ENCODE measurements at places on chromosomes 1 and 21.

DNA sequence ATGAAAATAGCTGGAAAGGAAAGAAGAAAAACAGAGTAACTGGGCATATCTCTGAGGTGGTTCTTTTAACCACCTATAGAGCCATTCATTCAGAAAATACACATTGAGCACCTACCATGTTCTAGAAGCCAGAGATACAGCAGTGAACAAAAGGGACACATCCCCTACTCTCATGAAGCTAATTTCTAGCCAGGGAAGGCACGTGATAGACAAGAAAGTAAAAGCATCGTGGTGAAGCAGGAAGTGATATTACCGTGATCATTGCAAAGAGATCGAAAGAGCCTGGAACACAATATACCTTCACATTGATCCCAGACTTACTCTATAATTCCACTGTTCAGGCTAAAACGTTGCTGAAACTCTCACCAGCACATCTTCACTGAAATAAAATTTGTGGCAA, 76.0 kb downstream of the TIAM1 start:
- no peak for DNase-seq

GRCh38 chr1:150808846-150809245, 786 bp upstream of the CTSK start:
- DNase-seq: no peak

GRCh38 chr1:23916209-23917131, 3.3 kb upstream of the CNR2 start:
- peak; percentile 21 for DNase-seq

DNA sequence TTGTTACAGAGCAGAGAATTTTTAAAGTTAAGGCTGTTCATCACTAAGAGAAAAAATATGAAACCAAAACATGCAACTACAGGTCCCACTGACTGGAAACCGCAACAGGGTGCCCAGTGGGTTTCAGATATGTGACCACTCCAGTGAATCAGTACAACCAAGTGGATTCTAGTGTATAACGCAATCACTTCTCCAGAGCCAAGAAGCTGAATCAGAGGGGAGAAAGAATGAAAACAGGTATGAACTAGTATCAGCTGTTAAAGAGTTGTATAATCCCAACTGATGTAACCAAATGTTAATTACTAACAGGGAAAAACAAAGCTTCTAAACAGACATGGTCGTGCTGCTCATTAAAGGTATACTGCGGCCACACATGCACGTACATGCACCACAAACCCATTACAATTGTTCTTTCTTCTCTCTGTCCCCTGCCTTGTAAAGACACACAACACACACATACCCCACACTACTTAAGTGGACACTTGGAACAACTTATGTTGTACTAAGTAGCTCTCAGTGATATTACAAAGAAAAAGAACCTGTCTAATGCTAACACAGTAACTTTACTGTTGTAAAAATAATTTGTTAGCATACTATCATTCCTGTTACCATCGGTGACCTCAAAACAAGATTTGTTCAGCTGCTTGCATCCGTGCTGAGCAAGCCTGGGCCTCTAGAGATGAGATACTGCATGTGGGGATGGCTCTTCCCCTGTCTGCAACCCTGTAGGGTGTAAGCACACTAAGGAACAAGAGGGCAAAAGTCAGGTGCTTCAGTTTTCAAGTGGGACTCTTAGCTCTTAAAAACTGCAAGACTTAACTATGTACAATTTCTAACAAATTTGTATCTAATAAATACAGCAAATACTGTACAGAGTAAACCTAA, 74.2 kb downstream of the PTPN14 start:
- DNase-seq: no peak

- DNase-seq: no peak
Measured at GRCh38 chr1:226831953-226832352, 38.5 kb upstream of the PSEN2 start.

DNA sequence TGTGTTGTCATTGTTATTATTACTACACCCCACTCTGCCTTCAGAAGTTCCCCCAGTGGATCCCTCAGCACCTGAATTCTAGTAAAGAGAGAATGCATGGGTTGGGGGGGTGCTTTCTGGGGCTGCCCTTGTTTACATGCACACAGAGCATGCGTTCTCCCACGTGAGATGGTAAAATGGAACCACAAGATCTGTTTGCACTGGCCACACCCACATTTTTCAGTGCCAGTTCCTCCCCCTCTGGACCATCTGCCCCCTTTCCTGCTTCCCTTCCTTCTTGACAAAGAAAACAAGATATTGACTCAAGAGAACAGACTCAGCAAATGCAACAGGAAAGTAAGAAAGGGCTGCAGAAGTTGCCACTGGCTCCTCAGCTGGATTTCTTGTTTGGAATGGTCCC, 8.9 kb downstream of the SLC6A17 start:
- DNase-seq: no peak

GRCh38 chr1:204072931-204073836, at the start of gene SOX13:
SOX13 (plus strand) TSS chr1:204073115; CDS start chr1:204112916, 39,801 bp downstream.
- DNase-seq: peak; percentile 82

DNA sequence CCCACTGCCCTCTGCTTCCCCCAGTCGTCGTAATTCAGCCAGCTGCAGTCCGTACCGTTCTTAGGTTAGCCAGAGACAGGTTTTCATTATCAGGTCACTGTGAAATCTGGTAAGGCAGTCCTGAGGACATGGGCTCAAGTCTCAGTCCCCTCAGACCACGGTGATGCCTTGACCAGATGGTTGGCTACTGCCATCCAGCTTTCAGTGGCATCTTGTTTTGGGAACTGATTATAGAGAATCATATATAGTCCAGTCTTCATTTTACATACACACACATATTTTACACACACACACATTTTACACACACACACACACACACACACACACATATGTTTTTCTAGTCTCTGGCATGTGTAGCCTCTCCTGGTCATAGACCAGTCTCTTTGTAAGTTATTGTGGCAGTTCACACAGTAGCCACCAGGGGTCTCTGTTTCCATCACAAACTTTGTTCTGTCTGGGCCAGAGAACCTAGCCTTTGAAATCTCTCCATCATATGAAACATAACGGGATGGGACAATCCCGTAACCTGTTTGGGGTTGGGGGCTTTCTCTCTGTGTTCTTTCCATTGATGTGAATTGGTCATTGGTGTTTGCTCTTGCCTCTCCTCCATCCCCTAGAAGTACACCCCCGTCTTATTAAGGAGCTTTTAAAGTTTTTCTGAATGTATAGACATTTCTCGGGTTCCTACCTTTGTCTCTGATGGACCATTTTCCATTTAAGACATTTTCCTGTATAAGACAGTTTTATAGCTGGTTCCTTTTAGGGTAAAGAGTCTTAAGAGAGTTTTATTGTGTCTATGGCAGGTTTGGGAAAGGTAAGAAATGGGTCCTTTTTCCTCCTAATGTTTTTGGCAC, 8.4 kb upstream of the IKBKE start:
- DNase-seq: peak; percentile 58

- no peak for DNase-seq
Measured at GRCh38 chr1:21550866-21551475, 41.7 kb downstream of the ALPL start.

Measured in NCI-H345 (cell line).